ENCODE measurements at places on chromosomes 2 and 18.

DNA sequence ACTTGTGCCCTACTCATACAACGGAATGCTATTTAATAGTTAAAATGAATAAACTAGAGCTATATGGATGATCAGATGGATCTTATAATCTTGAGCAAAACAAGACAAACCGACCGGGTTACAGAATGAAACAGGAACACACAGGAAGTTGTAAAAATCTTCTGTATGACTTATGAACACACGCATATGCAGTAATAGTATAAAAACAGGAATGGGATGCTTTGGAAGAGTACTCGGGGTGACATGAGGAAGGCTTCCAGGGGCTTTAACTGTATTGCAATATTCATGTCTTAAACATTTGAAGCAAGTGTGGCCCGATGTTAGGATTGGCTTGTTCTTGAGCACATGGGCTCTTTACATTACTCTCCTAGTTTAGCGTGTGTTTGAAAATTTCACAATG is 14.9 kb upstream of the E2F6 start:
- no peak for DNase-seq

DNA sequence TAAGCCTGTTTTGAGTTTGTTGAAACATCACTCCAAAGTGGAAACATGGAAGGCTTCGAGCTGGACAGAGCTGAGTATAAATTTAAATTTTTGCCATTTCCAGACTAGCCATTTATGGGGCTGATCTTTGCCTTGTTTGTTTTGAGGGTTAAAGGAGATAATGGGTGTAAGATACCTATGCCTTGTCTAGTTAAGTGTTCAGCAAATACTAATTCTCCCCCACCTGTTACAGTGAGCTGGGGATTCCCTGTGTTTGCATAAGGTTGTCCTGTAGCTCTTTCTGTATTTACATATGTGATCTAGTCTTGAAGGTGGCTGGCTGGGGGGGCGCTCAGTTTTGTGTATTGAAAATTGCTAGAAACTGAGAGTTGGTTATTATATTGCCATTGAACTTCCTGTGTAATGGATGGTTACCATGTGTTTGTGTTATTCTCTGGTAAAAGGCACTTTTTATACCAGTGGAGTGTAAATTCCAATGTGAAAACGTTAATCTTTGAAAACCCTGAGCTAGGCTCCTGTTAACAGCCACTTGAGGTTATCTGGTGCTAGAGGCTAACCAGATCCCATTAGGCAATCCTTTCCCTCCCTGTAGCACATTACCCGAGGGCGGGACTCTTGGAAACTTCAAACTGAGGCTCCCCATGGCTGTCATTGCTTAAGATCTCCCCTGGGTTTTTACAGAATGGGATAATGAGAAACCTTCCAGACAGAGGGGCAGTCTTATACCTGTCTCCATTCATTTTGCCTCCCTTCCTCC is 26.7 kb downstream of the TANC1 start:
- no peak for DNase-seq

- DNase-seq: no peak
These were observed 20.5 kb downstream of the KIAA1328 start for GRCh38 chr18:36849288-36850006.

DNA sequence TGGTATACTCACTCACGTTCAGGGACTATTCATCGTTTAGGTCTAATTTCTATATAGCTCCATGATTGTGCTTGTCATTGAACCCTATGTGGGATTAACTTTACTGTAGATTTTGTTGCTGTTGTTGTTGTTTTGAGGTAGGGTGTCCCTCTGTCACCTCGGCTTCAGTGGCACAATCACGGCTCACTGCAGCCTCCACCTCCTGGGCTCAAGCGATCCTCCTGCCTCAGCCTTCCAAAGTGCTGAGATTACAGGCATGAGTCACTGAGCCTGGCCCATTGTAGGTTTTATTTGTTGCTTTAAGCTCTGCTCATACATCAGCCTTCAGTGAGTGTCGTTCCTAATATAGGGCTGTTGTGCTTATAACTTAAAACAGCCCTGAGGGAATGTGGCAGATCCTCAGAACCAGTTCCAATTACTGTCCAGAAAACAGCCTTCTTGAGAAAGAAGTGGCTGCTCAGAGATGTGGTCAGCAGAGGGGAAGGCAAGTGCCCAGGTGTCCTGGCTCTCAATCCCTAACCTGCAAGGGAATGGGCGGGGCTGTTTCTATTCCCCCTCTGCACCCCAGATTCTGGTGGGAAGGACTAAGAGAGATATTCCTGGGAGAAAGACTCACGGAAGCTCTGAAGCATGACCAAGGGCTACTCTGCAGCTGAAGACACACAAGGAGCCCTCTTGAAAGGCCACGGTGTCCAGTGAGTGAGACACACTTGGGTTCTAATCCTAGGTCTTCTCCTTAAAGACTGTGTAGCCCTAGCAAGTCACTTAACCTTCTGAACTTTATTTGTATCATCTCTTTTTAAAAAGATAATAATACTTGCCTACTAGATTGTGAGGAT is 79.6 kb upstream of the LCLAT1 start:
- DNase-seq: no peak

GRCh38 chr2:20218331-20219320 is 6.3 kb downstream of the SDC1 start:
- no peak for DNase-seq

Measured in SIG-M5 (cell line).